ENCODE measurements at places on chromosomes 3 and 15.

DNA sequence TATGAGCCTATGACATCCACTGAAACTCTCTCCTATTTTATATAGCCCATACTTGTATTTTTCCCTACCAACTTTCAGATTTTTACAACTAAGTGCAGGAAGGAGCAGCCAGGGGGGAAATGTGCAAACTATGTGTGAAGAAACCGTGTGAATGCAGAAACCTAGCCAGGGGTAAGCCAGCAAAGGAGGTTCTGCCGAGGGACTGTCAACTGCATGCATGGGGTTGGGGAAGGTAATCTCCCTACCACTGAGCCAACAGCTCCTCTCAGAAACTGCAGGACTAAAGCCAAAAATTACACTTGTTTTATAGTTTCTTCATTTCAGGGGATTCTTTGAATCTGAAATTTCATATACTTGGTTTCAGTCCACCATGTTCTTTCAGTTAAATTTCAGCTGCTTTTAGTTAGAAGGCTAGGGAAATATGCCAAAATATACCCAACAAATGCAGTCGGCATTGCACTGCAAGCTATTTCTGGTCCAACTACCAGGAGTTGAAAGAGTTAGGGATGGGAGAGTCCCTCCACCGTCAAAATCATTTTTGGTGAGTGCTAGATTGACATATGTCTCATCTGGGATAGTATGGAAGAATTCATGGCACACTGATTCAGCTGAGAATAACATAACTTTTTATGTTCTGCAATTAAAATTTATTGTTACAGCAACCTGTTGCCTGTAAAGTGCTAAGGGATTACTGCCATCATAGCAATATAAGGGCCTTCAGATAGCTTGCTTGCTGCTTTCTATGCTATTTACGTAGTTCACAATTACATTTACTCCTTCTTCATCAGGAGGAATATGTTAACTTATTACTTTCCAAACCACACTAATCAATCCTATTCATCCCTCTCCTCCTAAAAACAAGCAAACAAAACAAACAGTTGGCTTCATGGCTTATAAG, 904.2 kb downstream of the ROBO1 start:
- DNase-seq, result no peak

DNA sequence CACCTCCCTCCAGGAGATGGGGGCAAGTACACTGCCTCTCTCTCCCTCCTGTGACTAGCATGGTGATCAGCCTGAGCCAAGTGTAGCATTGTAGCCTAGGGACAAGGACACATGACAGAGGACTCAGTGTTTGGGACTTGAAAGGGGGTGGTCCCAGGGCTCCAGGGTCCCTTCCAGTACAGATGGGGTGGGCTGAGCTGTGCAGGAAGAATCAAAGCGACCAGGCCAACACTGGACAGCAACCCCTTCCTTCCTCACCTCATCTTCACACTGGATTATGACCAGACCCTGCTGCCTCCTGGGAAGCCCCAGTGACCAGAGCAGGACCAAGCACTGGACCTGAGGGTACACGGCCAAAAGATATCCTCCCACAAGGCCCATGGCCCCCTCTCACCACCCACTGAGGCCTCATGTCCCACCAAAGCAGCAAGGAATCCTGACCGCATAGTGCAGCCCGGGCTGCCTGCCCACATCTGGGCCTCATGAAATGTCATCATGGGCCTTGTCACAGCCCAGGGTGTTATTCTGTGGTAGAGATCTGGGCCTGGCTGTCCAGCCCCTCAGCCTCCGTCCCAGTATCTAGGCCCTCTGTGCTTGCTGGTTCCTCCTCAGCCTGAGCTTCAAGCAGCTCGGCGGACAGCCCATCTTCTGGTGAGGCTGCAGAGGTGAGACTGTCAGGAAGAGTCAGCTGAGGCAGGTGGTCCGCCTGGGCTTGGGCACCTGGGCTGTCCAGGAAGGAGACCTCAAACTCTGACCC, 9.5 kb downstream of the GORASP1 start:
- DNase-seq, result no peak

DNA sequence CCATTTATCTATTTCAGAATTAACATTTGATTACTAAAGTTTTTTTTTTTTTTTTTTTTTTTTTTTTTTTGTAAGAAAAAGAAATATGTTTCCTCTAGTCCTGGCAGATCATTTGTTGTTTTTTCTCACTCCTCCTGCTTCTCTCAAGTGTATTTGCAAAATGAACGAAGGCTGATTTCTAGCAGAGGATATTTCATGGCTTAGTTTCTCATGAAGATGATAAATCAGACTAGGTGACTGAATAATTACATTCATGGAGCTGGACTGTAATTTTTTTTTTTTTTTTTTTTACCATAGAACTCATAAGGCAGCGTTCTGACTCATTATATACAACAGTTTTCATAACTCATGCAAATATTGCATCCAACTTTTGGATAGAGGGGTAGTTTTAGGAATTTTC, 332.5 kb upstream of the SEMA6D start:
- no peak for DNase-seq

DNA sequence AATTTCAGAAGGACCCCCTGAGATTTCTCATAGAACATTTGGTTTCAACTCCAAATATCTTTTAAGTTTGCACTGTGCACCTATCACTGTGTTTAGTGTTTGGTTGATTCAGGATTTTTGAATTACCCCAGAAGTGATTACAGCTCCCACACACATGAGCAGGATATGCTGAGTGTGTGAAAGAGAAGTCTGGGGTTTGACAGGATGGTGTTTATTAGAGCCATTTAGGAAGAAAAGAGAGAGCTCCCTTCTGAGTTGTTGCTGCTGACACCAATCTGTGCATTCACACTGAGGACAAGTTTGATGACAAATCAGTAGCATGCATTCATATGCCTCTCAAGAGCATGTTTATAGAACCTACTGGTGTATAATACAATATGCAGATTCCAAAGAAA, 118.1 kb downstream of the RPL22L1 start:
- no peak for DNase-seq

DNA sequence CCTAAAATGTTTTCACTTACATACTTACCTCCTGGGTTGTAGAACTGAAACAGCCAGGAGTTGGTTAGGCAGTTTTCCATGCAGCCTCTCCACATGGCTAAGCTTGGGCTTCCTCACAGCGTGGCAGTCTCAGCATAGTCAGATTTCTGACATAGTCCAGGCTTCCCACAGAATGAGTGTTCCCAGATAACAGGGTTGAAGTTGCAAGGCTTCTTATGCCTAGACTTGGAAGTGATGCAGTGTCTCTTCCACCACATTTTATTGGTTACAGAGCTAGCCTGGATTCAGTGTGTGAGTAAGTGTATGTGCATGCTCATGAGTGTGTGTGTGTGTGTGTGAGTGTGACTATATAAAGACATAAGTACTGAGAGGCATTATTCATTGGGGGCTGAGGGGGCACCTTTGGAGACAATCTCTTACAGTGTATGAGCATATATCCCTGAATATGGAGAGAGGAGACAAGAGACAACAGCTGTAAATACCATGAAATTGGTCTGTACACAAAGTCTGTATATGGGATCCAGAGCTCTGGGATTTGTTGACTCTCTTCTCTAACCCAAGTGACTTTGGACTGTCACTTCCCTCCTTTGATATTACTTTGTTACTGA, 78.1 kb downstream of the ZNF621 start:
- DNase-seq, result no peak

DNA sequence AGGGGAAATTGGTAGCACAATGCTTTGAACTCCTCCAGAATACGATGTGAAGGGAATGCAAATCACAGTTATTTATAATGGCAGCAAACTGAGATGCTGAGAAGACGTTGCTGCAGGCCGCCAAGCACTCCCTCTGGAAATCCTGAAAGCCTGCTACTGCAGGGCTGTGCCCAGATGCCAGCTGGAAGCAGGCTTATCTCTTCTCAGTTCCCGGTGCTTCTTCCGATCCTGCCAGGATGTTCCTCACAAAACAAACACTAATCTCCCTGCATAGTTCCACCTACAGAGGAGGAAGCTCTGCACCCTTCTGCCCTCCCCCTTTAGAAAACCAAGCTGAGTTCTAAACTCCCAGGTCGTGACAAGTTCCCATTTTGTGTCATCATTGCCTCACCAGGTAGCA, 201.7 kb upstream of the BCL6 start:
- DNase-seq, result no peak

- no peak for DNase-seq
These were observed 1.6 kb upstream of the UCN2 start for GRCh38 chr3:48565186-48565585.

- no peak for DNase-seq
These were observed 81.4 kb upstream of the KLF13 start for GRCh38 chr15:31245135-31245689.
